BE2C (cell line): ENCODE measurements at places on chromosomes 11 and 22.
A peak's percentile ranks its signal among the peaks of the same experiment; 100 is the strongest.

DNA sequence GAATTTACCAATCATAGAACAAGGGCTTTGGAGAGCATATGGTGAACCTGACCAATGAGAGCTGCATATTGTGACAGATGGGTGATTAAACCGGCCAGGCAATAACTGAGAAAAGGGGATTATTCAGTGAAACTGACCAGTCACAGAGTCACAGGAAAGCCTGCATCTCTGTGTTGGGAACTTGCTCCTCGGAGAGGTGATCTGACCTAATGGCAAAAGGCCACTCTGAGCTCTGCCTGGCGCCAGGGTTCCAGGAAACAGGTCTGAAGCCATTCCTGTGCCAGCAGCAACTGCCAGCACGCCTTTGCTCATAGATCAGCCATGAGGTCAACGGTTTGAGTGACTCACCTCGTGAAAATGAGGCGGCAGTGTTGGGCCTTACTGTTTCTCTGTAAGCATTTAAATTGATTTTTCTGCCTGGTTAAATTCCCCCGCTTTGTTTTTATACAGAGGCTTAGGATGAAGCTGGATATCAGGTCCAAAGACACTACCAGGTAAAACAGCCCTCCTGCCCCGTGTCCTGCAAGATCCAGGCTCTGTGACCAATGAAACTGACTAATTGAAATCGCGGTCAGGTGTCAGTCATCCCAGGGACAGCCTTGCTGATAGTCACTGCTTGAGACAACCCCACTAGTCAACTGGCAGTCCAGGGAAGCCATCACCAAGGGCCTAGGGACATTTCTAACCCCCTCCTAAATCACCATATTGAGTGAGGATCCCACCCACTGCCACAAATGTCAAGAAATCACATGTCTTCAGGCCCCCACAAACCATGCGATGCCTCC lies 35.8 kb upstream of the MYOD1 start:
- DNase-seq: no peak

DNA sequence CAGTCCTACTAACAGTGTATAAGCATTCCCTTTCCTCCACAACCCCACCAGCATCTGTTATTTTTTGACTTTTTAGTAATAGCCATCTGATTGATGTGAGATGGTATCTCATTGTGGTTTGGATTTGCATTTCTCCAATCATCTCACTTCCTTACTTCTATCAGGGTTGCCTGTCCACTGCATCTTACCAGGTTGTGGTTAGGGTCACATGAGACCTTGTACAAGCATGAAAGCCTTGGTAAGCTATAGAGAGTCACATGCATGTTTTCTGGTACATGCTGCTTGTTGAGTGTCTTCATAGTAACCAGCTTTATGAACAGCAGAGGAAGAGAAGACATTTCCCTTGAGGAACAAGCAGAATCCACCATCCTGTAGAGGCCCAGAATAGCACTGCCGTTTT lies 102.9 kb upstream of the PAX6 start:
- DNase-seq: no peak

DNA sequence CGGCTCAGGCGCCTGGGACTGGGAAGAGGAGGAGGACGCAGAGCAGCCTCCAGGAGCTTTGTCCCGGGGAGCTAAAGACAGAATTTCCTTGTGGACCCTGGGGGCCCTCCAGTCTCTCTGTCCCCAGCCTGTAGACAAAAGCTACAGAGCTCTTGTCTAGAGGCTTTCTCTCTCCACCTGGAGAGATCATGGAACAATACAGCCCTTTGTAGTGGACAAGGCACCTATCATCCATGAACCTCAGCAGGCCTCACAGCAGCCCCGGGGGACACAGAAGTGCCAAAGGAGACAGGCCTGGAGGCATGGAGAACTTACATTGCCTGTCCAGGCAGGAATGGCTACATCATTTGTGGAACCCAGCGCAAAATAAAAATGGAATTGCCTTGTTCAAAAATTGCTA lies 55.7 kb upstream of the TTLL12 start:
- DNase-seq: no peak

DNA sequence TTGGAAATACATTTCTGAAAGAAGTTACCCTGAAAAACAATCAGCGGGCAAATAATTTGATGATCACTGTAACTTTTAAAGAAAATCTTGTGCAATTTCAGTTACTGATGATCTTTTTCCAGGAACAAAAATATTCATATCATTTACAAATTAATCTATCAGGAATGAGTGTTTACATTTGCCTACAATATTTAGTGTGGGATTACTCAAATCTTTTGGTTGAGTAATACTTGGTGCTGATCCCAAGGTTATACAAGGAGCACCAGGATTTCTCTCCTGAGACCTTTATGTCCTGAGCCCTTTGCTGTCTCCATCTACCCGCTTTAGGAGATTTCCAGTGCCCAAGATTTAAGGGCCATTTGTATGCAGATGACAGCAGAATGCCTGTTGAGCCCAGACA lies 116.1 kb downstream of the ATXN10 start:
- DNase-seq: no peak

- DNase-seq: no peak
These were observed 38.4 kb downstream of the FDX1 start for GRCh38 chr11:110468121-110468520.

DNA sequence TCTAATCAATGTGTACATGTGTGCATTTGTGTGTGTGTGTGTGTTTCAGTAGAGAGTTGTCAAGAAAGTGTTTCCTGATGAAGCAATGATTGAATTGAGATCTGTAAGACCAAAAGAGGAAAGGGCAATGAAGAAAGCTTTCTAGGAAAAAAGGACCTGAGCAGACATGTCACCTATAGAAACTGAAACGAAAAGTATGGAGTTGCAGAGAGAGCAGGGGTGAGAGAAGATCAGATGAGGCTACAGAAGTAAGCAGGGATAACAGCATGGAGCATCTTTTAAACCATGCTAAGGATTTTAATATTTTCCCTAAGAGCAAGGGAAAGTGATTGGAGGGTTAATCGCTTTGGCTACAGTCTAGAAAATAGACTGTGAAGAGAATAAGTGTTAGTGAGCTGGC lies 1459.4 kb upstream of the TENM4 start:
- no peak for DNase-seq

GRCh38 chr22:30574997-30575671 lies 669 bp upstream of the GAL3ST1 start:
- peak; percentile 75 for DNase-seq

- DNase-seq: no peak
These were observed 16.7 kb upstream of the NAP1L4 start for GRCh38 chr11:3008746-3009336.

DNA sequence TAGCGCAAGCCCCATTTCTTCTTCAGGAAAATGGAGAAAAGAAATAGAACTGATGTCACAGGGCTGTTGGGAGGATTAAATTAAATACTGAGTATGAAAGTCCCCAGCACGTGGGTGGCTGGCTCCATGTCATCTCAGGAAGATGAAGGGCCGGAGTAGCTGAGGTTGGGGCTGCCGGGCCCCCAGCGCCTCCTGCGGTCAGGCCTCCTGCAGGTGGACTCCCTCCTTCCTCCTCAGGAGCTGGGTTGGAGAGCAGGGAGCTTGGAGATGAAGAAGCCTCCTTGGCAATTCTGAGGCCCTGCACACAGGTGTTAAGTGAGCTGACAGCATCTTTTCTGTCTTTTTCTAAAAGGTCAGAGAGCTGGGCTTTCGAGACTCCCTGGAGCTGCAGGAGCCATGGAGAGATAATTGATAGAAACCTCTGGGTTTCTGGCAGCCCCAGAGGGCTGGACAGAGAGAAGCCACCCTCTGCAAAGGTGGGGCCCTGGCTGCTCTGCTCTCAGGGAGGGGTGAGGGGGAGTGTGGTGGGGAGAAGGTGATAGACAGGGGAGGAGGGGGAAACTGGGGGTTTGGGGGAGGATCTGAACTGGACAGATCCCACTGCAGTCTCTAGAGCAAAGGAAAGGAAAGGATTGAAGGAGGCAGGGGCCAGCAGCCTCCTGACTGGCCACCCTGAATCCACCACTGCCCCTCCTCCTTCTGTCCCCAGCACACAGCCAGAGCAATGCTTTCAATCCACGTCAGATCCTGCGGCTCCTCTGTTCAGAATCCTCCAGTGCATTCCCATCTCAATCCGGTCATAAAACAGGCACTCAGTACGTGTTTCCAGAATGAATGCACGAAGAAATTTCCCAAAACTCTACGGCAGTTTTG lies 210.8 kb downstream of the CEP164 start:
- DNase-seq: no peak

GRCh38 chr11:81596704-81597103 lies 1137.0 kb downstream of the FAM181B start:
- DNase-seq: no peak

DNA sequence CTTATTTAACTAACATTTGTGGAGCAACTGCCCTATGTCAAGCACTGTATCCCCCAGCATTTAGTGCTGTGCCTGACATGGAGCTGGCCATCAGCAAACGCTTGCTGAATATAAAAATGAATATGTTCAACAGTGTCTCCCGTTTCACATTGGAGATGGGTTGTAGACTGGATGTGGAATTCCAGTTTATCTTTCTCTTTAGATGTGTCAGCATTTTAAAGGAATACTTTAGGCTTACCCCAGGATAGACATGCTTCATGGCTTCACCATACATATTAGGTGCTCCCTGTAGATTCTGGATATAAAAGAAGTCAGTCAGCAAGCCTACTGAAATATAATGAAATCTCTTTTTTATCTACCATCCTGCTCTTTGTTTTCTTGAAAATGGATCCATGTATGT lies 21.3 kb upstream of the TPH1 start:
- no peak for DNase-seq

- no peak for DNase-seq
These were observed 409.2 kb upstream of the LRRC4C start for GRCh38 chr11:41868606-41869005.

DNA sequence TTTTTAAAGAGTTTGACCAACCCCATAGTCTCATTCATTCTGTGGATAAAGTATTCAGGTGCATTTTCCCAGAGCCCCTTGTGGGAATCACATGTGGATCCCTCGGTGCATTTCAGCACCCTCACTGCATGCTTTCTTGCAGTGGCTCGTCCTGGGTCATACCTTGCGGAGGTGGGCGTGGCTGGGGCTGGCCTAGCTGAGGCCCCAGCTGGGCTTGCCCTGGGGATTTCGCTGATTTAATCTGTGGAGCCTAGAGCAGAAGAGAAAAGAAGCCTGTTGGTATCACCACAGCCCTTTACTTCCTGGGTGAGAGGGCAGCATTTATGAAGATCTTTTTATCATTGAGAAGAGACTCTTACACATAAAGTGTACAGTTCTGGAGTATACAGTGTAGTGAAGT lies 53.1 kb downstream of the FBXO7 start:
- peak; percentile 31 for DNase-seq

DNA sequence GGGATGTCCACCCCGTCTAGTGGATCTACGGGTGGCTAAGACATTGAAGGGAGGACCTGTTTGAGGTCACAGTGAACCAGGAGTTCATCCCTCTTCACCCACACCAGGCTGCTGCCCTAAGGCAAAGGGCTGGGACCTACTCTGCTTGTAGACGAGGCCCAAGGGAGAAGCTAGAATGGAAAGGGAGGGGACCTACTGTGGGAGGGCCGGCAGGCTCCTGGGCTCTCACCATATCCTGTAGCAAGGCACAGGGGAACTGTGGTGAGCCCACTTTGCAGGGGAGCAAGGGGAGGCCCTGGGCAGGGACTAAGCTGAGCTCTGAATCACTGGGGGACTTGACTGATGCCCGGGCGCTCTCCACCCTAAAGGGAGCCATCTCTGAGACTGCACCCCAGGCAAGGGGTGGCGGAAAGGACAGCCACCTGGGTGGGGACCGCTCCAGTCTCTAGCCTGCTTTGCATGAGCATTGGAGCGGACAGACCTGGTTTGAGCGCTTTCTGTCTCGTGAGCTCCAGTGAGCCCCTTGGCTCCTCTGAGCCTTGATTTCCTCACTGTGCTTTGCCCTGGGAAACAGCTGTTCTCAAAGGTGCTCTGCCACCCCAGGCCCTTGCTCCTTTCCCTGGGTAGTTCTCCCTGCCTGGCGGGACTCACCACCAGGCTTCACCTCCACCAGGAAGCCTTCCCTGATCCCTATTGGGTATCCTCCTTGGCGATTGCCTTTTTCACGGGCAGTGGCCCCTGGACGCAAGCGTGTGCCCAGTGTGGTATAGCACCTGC lies 24.2 kb downstream of the PARVG start:
- no peak for DNase-seq

GRCh38 chr11:61163714-61164605 lies 2.7 kb upstream of the VPS37C start:
- no peak for DNase-seq

DNA sequence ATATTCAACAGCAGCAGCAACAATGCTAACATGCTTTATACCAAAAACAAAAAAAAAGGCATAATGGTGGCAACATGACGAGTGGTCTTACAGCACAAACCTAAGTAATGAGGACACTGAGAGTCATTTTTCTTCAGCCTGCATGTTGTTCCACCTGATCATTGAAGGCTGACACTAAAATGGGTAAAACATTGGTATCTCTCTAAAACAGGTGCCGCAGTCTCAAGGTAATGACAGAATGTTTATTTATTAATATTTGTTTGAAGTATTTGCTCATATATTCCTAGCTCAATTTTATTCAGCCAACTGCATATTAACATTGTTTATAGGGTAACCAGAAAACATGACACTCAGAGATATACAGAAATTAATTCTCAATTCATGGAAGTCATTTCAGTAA lies 8.3 kb upstream of the DEUP1 start:
- DNase-seq: no peak

DNA sequence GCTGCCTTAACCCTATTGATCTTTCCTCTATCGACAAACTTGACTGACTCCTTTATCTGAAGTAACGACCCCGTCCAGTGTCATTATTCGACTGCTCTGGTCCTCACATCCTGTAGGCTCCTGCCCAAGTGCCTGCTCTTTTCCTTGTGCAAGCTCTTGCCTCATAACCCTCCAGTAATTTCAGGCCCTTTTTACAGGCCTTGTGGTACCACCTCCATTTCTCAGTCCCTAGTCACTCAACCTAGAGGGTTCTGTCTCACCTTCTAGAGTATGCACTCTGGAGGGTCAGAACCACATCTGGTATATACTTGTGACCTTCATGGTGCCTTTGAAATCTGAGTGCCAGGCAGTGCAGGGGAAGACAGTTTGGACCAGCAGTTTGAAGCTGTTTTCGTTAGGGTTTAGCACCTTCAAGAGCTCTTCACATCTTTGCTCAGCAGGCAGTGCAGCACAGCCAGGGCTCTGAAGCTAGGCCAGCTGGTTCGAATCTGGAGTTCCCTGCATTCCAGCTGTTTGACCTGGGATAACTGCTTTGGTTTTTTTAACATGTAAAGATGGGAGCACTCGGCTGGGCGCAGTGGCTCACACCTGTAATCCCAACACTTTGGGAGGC lies 11.2 kb downstream of the SNRPD3 start:
- DNase-seq: no peak

GRCh38 chr11:128467610-128468041 lies 119.7 kb downstream of the ETS1 start:
- no peak for DNase-seq

DNA sequence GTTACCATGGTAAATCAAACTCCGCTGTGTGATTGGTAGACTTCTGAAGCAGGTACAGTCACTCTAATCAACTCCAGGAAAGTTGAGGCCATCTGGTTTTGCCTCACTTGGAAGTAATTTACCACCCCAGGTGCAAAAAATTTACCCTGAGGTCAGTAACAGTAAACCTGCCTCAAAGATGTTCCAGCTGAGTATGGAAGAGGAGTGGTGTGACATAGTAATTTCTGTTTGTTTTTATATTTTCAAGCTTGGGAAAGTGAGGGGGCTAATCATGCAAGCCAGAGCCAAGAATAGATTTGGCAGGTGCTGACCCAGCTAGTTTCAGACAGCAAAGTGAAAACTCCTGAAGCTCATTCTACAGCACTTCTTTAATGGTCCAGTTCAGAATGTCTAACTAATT lies 691.6 kb downstream of the NTM start:
- DNase-seq: no peak
